B cell (primary cell): ENCODE measurements at places on chromosomes 2 and 18. TPM values are rescaled to one million over a fixed set of nuclear protein-coding genes. Genes with fewer than 3 reads are reported as not detected.

PRPF40A gene
- polyA plus RNA-seq = 40.4 and 52.9 TPM in 2 replicates

SH3RF3 gene
- 0.32 and 1.2 TPM in 2 replicates for polyA plus RNA-seq

IL37 gene
- not detected in 2 replicates for polyA plus RNA-seq

ZCCHC2 gene
- polyA plus RNA-seq = 24.5 and 28.7 TPM in 2 replicates

CLEC4F gene
- 0.20 TPM in 1 of 2 replicates, not detected in the other for polyA plus RNA-seq

ASXL3 gene
- polyA plus RNA-seq = not detected in 2 replicates
